ENCODE measurements at places on chromosomes 3 and 15.

DNA sequence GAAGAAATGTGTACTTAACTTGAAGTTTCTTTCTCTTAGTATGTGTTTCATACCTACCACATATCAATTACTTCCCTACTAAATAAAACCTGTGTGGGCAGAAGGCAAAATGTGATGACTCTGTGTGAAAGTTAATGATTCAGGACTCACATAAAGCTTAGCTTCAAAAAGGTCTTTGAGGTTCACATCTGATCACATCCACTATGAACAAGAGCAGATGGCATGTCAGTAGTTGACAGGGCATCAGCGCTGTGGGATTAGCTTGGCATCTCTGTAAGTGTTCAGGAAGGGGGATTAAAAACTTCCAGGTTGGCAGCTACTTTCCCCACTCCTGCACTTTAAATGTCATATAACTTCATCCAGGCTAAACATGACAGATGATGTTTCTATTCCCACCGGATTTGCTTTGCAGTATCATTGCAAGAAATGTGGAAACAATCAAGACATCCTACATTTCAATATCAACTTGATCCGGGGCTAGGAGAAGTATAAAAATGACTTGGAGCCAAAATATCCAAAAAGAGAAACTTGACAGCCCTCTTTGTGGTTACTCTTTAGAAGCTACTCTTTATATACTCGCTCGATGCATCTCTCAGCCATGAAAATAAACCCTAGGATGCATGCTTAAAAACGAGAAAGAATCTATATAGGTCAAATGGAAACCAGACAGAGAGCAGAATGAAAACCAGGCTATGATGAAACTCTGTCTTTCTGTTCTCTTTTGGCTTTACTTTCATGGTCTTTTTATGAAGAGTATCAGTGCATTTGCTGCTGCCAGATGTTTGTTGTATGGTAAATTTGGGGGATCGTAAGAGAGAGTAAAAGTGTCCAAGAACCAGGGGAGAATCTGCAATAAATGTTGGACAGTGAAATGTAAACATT is 273.1 kb upstream of the ALCAM start:
- no peak for DNase-seq

DNA sequence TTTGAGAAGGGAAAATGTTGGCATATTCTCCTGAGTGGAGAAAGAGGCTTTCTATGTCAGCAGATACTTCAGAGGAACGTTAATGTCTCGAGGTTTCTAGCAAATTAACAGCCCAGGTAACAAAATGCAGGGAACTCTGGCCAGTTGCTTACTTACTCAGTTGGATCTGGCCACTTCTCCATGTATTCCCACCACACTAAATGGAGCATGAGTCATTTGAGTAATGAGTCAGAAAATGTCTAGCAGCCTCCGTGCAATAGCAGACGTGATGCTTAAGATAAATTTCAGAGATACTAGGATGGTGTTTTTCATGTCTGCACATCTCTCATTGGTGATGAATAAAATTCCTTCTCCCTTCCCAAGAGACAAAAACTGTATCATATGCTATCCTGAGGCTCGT is 671.5 kb downstream of the FHIT start:
- no peak for DNase-seq

- no peak for DNase-seq
Measured at GRCh38 chr15:57485869-57486268, 105.8 kb upstream of the MYZAP start.

DNA sequence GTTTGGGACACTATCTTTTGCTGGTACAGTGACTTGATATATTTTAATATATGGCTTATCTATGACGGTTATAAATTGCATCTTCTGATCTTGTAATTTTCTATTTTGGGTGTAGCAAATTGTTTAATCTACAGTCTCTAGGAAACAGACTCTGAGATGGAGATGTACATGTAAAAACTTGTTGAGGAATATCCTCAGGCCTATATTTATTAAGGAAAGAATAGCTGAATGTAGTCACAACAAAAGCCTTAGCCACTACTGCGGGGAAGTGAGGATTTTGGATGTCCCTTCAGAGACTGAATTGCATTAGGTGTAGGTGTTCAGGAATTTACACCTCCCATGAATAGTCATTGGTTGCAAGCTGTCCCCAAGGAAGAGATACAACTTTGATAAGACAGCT is 13.8 kb upstream of the OR5K3 start:
- DNase-seq = no peak

DNA sequence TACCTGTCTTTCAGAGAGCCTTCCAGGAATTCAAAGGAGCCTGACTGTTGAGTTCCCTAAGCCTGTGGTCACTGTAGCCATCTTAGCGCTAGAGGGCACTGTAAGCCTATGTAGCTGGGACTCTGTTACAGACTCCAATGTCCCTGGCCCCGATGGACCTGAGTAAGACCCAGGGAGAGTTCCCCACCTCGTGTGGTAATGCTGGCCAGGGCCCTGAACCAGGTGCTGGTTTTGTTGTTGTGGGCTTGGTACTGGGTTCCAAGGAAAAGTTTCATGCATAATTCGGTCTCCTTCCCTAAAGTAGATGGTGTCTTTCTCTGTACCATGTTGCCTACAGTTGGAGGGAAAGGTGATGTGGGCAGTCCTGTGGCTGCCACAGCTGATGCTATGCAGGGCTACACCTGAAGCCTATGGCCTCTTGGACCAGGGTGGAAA is 32.4 kb downstream of the CDAN1 start:
- no peak for DNase-seq

GRCh38 chr15:74997141-74997540 is 1.8 kb downstream of the SCAMP5 start:
- DNase-seq = no peak

GRCh38 chr3:122577409-122578031 is at the start of gene PARP15:
Gene PARP15 (plus strand): TSS chr3:122577650. CDS start chr3:122577668, 18 bp downstream.
- DNase-seq = no peak

- no peak for DNase-seq
Measured at GRCh38 chr15:40340038-40340739, 550 bp downstream of the CCDC9B start.

- DNase-seq = no peak
Measured at GRCh38 chr3:32707026-32707370, 22.0 kb downstream of the CNOT10 start.

DNA sequence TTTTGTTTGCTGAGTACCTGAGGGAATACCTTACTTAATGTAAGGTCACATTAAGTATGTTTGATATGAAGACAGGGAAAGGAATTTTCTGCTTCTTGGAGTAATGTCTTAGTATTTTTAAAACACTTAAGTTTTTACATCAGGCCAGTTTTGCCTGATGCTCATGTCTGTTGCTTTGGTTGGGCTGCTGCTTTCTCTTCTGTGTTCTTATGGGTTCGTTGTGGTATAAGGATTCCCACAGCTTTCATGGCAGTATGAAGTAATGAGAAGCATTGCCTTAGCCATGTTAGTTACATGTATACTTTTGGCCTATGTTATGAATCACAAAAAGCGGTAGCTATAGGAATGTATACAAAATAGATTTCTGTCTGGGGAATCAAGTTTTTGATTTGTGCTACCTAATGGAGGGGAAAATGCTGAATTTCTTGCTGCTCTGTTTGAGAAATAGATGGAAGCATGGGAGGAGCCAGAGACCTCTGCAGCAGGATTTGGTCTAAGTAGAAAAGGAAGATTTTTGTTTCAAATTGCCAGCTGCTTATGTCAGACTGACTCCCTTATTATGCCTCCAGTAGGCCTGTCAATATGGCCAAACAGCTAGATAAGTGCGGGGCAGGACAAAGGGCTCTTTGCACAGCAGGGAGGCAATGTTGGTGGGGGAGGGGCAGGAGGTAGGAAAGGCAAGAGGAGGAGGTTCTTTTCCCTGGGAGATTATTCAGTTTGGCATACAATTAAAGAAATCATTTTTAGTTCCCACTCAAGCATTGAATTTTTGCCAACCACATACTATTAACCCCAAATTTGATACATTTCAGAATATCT is 5.2 kb downstream of the SETD5 start:
- no peak for DNase-seq

DNA sequence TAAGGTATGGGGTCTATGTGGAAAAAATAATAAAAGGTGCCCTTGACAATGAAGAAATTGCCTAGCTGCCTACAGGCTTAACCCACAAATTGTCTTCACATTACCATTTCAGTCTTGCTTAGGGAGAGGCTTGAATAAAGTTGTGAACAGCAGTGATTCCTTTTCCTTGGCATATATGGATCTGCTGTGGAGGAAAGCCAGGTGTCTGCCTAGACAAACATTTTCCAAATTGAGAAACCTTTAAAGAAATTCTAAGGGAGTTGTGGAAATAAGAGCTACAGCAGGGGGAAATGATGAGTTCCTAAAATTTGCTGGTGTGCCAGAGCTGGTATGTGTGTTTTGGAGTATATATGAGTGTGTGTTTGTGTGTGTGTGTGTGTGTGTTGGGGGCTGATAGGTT is 452.1 kb downstream of the NTRK3 start:
- no peak for DNase-seq

GRCh38 chr15:44300572-44300971 is 12.1 kb downstream of the GOLM2 start:
- no peak for DNase-seq

GRCh38 chr15:85164841-85165466 is 183.3 kb downstream of the PDE8A start:
- no peak for DNase-seq

GRCh38 chr15:56056626-56057025 is 63.2 kb upstream of the NEDD4 start:
- no peak for DNase-seq

GRCh38 chr15:76904461-76905012 is 603 bp downstream of the SCAPER start:
- DNase-seq = no peak

DNA sequence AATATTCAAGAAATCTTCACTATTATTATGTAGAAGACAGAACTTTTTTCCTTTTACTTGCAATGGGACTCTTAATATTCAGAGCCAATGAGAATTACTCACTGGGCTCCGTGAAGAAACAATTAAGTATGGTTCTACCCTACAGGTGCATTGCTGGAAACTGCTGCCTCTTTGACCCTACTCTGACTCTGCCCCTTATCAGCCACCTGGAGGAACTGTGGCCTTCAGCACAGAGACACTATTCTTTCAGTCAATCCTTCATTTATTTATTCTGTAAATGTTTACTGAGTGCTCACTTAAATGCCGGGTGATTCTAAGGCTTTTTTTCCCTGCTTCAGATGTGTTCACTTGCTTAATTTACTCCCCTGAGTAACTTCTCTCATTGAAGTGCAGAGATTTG is 163.2 kb downstream of the SYNPR start:
- DNase-seq = no peak

- DNase-seq = no peak
Measured at GRCh38 chr3:29415482-29416223, 134.8 kb downstream of the RBMS3 start.

- no peak for DNase-seq
Measured at GRCh38 chr3:1216856-1217255, 124.0 kb downstream of the CNTN6 start.

DNA sequence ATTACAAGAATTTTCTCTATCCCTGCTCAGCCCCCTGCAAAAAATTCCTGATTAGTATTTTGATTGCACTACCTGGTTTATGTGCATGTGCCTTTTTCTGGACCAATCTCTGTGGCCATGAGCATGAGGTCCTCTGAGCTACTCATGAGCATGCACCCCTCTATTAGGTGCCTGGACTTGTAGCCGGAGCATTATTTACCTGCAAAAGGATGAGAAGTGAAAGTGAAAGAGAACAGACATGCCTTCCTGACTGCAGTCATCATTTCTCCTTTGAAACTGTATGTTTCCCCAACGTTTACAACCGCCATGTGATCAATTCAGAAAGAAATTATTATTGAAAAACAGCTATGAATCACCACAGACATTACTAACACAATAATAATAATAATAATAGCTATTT is 1008.8 kb downstream of the ROBO2 start:
- no peak for DNase-seq

DNA sequence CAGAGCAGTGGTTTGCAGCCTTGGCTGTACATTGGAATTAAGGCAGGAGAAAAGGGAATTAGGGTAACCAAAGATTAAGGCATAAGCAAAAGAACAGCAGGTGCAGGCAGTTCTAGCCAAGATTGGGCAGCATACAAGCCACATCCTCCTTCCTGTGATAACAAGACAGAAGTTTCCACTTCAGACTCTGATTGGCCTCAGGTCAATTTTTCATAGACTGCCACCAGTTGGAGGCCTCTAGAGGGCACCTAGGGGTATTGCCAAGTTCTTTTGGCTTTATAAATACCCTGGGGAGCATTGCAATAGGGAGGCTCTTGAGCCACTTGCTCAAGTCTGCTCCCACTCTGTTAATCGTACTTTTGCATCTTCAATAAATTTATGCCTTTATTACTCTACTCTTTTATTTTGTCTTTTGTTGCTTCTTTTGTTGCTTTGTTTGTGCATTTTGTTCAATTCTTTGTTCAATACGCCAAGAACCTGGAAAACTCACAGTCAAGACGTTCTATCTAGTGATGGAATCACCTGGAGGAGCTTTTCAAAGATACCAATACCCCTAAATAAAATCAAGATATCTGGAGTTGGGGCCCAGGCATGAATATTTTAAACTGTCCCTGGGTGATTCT is 32.2 kb upstream of the FMN1 start:
- DNase-seq = no peak

DNA sequence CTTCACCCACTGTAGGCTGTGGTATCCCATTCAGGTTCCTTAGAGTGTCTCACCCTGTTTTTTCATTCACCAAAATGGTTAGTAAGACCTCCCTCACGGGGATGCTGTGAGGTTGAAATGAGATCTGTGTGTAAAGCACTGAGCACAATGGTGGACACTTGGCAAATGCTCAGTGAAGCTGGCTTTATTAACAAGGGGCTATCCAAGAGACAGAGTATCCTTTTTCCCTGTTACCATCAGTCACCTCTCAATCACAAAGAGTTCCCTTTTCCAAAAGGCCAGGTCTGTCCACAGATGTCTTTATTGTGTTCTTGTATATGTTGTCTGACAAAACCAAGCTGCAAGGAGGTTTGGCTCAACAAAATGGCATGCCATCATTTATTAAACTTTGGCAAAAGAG is 138.9 kb upstream of the RARB start:
- no peak for DNase-seq

GRCh38 chr3:128054367-128054766 is 2.1 kb downstream of the SEC61A1 start:
- DNase-seq = no peak

GRCh38 chr3:88542916-88543315 is 393.2 kb downstream of the C3orf38 start:
- no peak for DNase-seq

- no peak for DNase-seq
Measured at GRCh38 chr15:89111352-89111751, 23.1 kb downstream of the ABHD2 start.

- DNase-seq = no peak
Measured at GRCh38 chr15:100902436-100903167, 16.6 kb upstream of the LRRK1 start.

GRCh38 chr3:186679151-186679550 is 13.3 kb downstream of the HRG start:
- no peak for DNase-seq

DNA sequence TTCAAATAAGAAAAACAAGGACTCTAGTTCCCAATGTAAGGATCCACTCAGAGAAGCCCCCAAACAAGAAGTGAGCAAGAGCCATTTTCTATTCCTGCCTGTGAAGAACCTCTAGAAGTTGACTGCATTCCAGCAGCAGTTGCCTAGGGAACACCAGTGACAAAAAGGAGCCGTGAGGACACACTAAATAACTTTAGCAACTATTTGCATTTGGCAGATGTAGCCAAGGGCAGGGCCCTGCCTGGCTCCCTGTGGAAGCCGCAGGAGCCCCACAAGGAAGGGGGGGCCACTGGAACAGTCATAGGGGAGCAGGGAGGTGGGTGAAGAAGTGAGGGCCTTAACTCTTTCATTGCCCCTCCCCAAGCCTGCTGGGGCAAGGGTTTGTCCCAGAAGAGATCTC is 470.2 kb upstream of the PROK2 start:
- DNase-seq = no peak

Data from cortex of kidney (tissue), 1 donor.